T-helper 9 cell (primary cell): ENCODE measurements at places on chromosomes 5 and 9.

DNA sequence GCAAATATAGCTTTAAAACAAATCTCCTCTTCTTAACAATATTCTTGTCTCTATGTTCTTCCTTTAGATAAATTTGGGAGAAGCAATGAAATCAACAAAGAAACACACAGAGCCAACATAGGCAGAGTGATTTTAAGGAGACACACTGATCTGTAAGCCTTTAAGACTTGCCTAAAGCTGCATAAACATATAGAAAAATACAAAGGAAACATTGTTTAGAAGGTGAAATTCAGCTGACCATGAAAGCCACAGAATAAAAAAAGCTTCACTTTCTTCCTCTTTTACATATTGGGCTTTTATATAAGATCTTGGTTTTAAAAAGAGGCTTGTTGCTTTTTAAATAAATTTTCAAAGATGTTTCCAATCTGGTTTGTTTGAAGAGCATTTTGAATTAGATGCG, 1277.5 kb downstream of the EFNA5 start:
- no peak for DNase-seq

DNA sequence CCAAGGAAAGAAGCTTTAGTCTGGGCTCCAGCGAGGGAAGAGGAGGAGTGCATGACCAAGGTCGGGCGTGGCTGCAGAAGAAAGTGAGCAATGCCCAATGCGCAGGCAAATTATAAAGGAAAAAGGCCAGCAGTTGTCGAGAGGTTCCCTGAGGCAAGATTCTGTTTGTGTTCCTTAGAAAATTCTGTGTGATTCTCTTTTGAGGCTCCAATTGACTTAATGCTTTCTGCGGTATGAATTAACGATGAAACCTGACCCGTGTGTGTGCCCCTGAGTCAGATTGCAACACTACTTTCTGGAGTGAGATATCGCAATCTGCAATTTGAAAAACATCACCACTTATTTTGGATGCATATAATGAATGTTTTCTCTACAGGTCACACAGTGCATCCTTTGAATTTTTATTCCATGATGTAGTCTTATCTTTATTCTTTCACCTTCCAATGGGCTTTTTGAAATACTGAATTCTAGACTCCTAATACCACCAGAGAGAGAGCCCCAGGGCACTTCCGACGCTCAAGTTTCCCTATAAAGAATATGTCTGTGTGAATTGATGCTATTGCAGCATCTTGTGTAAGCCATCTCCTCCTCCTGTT, 117.9 kb upstream of the IL6ST start:
- no peak for DNase-seq

- DNase-seq, result no peak
Observed at GRCh38 chr5:7983433-7983832, 114.5 kb downstream of the MTRR start.

- DNase-seq, result no peak
Observed at GRCh38 chr9:137452761-137453642, 6.1 kb downstream of the NSMF start.

DNA sequence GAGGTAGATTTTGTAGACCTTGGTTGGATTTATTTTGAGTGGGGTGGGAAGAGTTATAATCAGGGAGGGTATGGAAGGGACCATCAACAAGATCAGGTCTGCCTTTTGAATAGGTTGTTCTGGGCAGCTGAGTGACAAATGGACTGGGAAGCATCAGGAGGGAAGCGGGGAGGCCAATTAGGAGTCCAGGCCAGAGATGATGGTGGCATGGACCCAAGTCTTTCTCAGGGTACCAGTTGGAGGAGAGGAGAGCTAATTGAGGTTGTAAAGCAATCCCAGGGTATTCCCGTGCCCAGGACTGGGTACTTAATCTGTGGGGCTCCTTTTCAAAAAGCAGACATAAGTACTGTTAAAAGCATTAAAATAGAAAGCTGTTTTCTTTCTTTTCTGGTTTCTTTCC, 88.9 kb downstream of the ARHGAP26 start:
- no peak for DNase-seq

- DNase-seq, result no peak
Observed at GRCh38 chr5:176952531-176953193, 53.5 kb upstream of the HK3 start.

DNA sequence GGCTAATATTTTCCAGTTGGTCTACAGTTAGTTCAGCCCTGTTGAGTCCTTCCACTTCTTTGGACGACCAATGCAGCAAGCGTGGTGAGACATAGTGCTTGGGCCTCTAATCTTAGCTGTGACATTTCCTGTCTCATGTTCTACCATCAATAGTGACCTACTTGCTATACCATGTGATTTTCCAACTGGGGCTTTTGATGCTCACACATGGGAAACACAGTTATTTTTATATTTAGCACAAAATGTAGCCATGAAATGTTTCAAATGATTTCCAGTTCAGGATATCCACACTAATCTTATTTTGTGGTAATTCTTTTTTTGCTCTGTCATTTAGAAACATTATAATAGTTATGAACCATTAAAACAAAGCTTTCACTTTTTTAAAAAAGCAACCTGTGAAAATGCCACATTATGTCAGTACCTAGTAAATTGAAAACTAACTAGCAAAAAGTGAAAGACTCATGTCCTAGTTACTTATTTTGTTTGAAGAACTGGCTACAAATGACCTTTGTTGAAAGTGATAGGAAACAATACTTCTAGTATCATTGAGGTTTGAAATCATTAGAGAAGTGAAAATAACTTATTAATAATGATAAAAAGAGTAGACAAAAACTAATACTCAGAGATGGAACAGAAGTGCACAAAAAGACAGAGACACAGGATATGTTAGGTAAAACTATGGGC, 18.3 kb downstream of the MARCHF3 start:
- DNase-seq, result no peak

DNA sequence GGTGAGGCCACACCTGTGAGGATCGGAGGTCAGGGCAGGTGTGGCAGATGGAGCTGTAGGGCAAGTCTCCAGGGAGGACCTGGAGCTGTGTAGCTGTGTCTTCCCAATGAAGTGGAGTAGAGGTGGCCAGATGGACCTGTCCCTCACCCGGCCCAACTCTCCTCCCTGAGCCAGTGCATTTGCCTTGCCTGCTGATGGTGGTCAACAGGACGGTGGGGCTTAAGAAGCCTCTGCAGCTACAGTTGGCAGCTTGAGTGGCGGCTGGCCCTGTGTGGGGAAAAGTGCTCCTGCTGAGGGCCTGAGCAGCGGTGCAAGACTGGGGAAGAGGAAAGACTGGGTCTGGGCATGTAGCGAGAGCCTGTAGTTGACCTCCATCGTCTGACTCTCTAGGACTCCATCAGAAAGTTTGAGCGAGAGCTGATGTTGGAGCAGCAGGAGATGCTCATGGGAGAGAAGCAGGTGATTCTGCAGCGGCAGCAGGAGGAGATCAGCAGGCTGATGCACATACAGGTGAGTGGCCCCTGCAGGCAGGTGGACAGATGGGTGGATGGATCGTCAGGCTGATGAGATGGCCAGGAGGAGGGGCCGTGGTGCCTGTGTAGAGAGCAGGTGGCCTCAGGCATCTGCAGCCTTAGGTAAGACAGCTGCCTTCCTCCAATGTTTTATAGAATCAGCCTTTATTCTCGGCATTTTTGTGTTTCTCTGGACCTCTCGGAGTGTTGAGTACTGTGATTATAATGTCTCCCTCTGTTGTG, 24.9 kb downstream of the PITX1 start:
- no peak for DNase-seq

DNA sequence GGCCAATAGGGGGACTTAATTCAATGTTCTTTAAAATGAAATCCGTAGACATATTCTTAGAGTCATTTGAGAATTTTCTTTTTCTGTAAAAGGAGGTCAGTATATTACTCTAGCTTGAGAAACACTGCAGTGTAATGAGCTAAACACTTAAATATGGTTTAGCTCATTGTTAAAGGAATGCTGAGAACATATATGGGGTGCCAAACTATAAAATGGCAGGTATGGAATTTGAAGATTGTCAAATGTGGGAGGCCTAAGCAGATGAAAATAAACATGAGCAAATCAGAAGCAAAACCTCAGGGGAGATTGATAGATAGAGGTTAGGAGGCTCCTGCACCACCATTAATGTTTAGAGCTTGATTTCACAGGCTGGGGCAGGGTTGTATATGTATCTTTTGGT, 57.9 kb downstream of the STX17 start:
- DNase-seq, result no peak
